Cardiac fibroblast (primary cell): ENCODE measurements at places on chromosomes 7 and 10.

DNA sequence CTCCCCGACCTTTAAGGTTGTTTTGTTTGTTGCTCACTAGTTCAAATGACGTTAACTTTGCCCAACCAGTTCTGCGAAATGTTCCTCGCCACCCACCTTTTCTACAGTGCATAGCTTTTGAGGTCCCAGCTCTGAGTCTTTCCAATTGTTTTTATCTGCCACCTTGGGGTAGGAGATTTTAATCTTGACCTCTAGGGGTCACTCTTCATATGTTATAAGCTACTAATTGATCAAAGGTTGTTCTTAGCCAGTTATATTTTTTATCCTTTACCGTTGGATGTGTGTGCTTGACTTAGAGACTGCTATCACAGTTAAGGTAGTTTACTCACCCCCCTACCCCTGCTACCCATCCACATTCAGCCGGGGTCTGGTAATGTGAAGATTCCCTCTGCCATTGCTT, 372.4 kb downstream of the SUGCT start:
- no peak for DNase-seq

DNA sequence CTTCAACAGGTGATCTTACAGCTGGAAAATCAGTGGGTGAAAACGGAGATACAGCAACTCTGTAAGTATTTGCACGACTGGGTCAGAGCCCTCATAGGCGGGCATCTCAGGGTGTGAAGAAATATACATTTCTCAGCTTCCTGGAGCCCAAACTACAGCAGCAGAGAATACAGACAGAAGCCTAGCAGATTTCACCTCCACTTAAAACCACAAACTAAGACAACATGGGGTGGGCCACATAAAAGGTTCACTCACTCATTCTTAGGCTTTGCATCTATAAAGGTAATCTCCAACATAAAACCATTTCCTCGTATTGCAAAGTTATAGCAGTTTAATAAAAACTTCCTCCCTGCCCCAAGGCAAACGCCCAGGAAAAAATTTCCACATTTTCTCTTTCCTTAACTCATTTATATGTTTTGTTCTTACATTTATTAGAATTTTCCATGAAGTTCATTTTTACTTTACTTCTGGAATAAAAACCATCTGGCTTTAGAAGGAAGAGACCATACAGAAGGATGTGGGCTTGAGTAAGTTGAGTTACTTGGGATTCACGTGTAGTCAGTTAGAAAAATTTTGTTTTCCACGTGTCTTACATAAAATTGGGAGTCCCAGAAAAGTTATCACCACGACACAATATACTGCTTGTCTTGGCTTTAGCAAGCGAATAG, 327.1 kb downstream of the FRMD4A start:
- no peak for DNase-seq

DNA sequence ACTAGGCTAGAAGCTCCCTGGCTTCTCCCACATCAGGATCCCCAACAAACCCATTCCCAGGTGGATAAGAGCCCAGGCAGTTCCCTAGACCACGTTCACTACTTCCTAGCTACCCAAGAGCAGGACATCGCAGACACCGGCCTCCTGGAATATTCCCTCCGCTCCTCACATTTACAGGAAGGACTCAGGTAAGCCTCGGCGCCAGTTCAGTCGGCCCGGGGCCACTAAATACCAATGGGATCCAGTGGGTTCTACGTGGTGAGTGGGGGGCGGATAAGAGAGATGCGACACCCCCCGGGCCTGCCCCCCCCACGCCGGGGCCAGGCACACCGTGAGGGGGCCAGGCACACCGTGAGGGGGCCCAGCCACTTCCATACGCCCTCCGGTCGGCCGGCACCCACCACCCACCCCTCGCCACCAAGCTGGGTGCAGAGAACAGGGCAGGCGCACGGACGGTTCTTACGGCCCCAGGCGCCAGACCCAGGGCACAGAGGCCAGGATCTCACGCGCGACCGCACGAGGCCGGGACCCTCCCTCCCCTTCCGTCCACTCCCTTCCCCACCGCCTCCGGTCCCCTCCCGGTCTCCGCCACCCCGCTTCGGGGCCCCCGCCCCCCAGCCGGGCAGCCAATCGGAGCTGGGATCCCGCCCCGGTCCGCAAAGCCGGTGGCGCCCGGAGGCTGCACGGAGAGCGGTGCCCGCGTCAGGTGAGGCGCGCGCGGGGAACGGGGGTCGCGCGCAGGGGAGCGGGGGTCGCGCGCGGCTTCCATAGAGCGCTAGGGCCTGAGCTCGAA, at the start of gene BLVRA:
TSS of gene BLVRA (plus strand) at position 652 of the 793 bp plus-strand sequence. CDS start 12,479 bp downstream, outside the sequence.
- peak; percentile 65 for DNase-seq

DNA sequence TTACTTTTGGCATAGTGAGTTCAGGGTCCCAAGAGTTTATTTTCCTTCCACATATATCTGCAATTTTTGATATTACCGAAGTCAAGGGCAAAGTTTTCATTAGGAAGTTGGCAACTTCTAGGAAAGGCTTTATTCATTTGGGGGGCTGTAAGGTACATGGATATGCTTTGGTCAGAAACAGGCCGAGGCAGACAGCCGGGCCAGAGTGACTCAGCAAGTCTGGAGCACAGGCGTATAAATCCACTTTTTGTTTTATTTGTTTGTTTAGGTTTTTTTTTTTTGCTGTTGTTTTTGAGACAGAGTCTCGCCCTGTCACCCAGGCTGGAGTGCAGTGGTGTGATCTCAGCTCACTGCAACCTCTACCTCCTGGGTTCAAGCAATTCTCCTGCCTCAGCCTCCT, 3.7 kb downstream of the ZNF680 start:
- DNase-seq: peak; percentile 75

GRCh38 chr7:136045992-136046391, 68.8 kb upstream of the MTPN start:
- no peak for DNase-seq

GRCh38 chr10:119030421-119031250, 1.1 kb downstream of the NANOS1 start:
- DNase-seq: peak; percentile 49

GRCh38 chr7:37494926-37495325, 46.3 kb upstream of the ELMO1 start:
- DNase-seq: no peak

DNA sequence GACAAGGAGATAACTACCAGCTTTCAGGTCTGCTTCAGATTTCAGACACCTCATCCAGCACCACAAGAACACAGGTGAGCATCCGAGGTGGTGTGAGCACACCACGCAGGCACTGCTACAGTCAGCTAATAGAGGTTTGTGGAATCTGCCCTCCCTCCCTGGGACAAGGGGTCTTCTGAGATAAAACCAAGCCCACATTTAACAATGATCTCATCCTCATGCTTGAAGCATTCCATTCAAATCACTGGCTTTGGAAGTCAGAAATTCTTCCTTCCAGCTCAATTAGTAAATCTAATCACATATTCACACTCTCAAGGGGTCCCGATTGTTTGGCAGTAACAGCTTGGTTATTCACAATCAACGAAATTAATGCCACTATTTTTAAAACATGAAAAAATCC, 331.4 kb downstream of the ELMO1 start:
- no peak for DNase-seq

DNA sequence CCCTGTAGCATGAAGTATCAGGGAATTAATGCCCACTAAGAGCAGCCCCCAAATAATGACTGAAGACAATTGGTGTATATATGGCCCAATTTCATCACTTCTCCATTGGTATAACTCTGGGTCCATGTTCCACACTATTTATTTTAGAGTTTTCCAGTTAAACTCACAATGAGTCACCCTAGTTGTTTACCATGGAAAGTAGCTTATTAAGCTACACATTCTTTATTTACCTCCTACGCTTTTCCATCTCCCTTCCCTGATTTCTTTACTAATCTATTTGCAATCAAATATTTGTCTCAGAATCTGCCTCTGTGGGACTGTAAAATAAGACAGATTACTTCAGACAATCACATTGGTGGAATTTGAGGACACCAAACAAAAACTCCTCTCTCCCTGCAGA, 655.6 kb downstream of the SORCS1 start:
- no peak for DNase-seq

DNA sequence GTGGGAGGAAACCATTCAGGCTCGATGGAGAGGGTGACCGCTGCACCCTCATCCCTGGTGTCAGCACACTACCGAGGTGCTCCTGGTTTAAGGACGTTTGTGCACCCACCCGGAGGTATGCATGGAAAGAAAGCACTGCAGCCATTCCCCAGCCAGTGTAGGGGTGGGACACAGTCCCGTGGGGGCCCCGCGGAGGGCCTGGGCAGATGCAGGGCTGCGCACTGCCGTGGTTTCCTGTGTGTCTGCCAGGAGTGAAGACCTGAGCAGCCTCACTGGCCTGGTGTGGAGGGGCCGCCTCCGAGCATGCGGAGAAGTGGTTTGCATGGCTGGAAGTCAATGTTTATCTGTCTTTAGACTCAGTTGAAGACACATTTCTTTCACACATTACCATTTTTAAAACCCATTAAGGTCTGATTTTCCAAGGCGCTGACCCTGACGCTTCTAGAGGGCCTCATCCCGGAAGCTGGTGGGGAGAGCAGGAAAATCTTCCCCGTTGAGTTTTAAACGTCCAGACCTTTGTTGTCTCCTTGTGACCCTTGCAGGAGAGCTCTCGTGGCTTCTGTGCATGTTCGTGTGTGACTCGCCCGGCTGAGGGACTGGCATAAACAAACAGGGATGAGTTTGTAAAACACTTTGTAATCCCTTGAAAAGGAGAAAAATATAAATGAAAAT, 188.1 kb downstream of the MGMT start:
- DNase-seq: no peak

- DNase-seq: no peak
Measured at GRCh38 chr10:85643845-85644525, 722.6 kb downstream of the GRID1 start.

- peak; percentile 66 for DNase-seq
Measured at GRCh38 chr7:12731214-12731656, 43.8 kb downstream of the ARL4A start.

DNA sequence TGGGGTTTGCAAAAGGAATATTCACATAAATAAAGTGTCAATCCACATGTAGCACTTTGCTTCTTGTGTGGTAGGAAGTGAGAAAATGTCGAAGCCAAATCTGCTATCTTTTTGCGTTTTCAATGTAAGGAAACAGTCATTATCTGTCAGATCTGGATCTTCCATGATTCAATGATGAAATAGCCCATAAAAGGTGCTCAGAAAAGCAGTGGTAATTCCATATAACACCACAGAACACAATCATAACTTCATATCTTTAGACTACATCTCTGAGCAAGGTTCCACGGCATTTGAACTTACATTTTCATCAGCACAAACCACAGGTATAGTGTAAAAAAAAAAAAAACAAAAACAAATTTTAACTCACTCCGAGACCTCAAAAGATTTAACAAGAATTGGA, 39.9 kb upstream of the EGR2 start:
- no peak for DNase-seq

- DNase-seq: no peak
Measured at GRCh38 chr7:11252705-11253272, 279.1 kb downstream of the PHF14 start.

GRCh38 chr7:17447728-17448478, 149.5 kb downstream of the AHR start:
- no peak for DNase-seq

- DNase-seq: peak; percentile 72
Measured at GRCh38 chr7:21999896-22000295, 54.2 kb upstream of the CDCA7L start.

GRCh38 chr10:84367256-84367655, 38.9 kb downstream of the CCSER2 start:
- no peak for DNase-seq

GRCh38 chr10:96613576-96613975, 26.8 kb upstream of the TM9SF3 start:
- DNase-seq: peak; percentile 15

DNA sequence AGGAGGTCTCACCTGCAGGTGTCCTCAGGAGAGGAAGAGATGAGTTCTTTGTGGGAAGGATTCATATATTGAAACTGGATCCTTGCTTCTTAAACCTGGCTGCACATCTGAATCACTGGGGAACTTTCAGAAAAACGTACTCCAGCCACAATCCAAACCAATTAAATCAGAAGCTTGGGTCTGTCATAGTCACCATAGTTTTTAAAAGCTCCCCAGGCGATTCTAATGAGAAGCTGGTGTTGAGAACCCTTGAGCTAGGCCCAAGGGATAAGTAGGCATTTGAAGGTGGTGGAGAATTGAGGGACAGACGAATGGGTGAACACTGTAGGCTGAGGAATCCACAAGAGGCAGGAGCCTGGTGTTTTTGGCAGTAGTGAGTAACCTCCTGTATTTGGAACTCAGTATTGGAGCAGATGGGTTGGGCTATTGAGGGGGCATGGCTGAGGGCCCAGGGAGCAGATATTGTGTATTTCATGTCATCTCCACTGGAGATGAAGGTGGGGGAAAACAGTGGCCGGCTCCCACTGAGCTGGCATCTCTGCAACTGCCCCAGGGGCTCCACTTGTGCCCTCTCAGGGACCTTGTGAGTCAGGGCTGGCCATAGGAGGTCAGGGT, 14.5 kb downstream of the ADCYAP1R1 start:
- no peak for DNase-seq

GRCh38 chr7:41367967-41368882, 334.7 kb downstream of the INHBA start:
- DNase-seq: peak; percentile 45
